ENCODE measurements at places on chromosomes 2 and 18.
A peak's percentile ranks its signal among the peaks of the same experiment; 100 is the strongest.

DNA sequence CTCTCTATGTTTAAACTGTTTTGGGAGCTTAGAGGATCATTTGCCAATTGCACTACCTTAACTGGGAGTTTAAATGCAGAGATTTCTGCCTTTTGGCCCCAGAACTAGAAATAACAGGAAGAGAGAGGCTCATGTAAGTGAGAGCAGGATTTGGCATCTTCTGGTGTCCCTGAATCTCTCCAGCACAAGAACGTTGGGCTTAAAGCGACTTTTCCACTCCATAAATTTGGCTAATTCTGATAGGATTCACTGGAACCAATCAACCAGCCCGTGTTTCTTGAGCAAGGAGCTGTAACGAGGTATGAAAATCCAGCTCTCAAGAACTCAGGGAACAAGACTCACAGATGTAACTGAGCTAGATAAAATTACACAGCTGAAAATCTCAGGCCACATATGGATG lies 181.0 kb downstream of the C1D start:
- DNase-seq: no peak

DNA sequence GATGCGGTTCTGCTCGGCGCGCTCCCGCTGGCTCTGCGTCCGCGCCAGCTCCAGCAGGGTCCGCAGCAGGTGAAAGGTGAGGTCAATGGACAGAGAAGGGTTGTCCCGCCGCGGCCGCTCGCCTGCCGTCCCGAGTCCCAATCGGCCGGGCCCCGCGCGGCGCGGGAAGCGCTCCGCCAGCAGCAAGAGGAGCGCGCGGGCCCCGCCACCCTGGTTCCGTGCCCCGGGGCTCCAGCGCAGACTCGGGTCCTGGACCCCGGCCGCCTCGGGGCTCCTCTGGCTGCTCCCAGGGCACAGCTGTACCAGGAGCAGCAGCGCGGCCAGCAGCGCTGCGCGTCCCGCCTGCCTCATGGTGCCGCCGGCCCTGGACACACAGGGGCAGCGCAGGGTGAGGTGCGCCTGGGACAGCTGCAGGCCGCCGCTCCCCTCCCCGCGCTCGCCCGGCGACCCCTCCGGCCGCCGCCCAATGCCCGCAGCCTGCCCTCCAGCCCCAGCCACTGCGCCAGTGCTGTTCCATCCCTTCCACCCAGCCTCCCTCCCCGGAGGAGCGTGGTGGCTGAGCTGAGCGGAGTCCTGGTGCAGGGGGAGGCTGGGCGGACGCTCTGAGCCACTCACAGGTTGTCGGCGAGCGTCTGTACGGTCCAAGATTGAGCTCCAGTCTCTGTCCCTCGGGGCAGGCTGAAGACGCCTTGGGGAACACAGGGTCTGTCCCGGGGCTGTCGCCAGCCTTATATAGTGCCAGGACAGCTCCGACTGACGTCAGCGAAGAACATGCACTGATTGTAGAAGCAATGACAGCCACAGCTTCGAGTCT lies 493 bp downstream of the UCN start:
- no peak for DNase-seq

DNA sequence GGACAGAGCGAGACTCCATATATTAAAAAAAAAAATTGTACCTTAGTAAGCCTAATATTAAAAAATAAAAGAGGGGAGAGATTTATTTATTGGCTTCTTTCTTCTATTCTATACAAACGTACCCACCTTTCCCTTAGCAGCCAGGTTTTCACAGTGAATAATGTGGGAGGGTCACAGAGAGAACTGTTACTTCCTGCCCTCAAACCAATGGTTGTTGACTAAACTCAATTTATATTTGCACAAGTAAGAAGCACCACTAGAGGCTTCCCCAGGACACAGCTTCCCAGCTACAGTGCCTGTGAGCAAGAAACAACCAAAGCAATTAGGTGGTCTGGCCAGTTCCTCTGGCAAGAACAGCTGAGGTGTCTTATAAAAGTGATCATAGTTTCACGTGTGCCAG lies 28.9 kb upstream of the GALR1 start:
- no peak for DNase-seq

DNA sequence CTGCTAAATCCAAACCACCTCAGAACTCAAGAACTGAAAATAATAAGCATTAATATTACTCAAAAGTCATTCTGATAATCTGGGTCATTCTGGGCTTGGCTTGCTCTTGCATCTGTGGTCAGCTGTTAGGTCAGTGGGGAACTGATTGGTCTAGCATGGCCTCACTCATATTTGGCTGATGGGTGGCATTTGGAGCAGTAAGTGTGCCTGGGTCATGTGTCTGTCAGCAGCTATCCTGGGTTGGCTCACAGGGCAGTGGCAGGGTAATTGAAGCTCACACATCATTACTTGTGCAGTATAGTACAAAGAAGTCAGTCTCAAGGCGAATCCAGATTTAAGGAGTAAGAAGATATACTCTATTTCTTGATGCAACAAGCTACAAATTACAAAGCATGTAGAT lies 9.6 kb downstream of the RPL37A start:
- no peak for DNase-seq

DNA sequence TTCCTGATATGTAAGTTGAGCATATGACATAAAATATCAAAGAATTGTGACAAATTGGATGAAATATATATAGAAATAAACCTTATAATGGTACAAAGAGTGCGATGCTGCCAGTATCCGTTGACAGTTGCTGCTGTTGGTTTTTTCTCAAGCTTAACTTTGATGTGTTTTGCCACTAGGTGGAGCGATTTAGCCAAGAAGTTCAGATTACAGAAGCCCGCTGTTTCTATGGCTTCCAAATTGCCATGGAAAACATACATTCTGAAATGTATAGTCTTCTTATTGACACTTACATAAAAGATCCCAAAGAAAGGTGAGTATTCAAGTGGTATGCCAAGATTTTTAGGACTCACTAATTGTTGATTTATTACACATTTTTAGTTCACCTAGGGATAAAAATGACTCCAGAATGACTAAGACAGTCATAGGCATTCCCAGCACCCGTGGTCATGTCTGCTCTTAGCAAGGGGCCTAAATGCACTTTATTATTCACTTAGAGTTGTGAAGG lies 2.1 kb downstream of the RRM2 start:
- peak; percentile 78 for DNase-seq

DNA sequence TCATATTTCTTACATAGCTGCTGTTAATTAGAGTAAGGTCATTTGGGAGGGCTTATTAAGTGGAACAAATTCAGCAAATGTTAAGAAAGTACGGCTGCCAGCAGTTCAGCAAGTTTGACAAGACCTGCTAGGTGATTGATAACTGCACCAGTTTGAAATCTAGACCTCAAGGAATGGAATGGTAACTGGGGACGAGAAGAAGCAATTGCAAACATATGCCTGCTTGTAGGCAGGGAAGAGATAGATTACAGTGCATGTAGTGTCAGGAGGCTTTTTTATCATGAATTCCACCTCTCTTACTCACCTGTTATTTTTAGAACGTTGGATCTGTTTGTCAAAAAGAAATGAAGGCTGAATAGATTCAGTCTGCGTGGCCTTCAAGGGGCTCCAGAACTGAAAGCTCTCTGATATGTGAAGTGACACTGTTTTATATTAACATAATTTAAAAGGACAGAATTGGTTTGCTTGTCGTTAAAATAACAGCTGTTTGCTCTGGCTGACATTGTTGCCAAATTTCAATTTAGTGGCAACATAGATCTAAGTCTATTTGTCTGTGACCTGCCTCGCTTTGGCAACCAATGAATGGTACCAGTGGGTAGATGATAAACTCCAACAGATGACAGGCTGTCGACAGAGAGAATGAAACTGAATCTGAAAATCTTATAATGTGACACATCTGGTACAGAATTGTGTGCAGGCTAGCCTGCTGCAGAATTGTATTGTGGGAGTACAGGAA lies 199.3 kb downstream of the ZNF407 start:
- peak; percentile 49 for DNase-seq

DNA sequence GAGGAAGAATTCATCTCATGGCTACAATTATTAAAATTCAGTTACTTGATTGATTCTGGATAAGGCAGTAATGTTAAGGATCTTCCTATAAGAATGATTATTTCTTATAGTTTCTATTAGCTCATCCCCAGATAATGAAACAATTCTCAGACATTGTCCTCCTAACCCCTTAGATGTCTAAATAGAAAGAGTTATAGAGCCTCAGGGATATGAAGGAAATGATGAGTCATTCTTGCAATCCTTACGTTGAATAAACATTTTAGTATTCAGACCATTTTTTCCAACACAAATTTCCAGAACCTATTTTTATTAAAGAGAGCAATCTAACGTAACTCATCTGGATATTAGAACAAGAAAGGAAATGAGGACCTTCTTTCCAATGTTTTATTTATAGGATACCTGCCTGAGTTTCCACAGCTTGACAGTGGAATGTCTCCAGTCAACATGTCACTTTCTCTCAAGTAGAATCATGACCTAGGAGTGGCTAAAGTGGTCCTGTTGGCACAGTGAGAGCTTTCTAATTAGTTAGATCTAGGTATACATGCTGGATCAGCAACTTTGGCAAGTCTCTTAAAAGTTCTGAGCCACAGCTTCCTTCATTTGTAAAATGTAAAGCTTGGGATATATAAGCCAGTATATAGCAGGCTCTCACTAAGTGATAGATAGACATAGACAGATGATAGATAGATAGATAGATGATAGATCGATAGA lies 88.0 kb upstream of the RAB27B start:
- DNase-seq: peak; percentile 62

GRCh38 chr2:140308706-140309105 lies 1528.5 kb upstream of the NXPH2 start:
- DNase-seq: no peak

GRCh38 chr2:45477546-45477945 lies 133.5 kb downstream of the SRBD1 start:
- DNase-seq: no peak

GRCh38 chr2:219057709-219058540 lies 2.8 kb downstream of the IHH start:
- peak; percentile 57 for DNase-seq

Measured in astrocyte of the spinal cord (primary cell).